Activated T-cell treated with anti-CD3 and anti-CD28 coated beads, Interleukin-2, amount 50 U/mL, for 72 hours (primary cell): ENCODE measurements at places on chromosomes 7 and 10.

DNA sequence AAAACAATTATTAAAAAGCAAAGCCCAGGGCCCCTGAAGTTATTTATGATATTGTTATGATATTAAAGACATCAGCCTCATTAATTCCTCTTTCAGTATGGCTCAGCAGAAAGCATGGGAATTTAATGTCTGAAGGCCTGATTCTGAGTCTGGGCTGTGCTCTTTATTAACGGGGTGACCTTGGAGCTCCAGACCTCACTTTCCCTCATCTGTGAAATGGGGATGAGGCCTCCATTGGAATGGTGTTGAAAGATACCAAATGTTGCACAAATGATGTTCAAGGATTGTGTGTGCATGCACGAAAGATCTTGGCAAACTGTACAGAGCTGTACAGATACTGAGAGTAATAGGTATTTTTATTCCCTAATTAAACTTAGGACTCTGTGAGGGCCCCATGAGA is 92.3 kb upstream of the PCBD1 start:
- no peak for DNase-seq

- no peak for DNase-seq
Observed at GRCh38 chr7:2472739-2473138, 3.5 kb downstream of the GRIFIN start.

DNA sequence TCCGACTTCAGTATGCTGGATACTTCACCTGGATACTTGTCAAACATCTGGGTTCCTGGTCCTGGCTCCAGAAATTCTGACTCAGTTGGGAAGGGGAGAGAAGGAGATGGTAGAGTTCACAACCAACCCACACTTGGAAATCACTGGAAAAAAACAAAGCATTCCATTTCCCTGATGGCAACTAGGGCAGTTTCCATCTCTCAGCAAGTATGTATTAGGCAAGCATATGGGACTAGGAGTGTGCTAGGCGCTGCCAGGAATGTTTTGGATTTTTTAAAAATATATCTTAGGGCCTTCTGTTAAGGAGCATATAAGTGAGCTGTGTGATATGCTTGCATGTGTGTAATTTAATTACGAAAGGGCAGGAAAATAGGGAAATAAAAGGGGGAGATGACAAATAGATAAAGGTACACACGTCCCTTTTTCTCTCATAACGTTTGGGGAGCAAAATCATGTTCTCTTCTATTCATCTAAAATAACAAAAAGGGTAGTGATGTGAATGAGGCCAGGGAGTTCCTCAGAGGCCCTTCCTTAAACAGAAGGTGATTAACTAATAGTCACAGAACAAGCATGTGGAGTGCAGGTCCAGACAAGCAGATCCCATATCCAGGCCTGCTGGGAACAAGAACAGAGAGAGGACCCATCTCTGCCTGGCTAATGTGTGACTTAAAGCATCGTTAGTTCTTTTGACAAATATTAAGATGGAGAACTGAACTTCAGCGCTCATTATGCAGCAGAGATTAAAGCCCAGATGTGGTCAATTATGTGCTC is 64.5 kb upstream of the NFE2L3 start:
- no peak for DNase-seq

DNA sequence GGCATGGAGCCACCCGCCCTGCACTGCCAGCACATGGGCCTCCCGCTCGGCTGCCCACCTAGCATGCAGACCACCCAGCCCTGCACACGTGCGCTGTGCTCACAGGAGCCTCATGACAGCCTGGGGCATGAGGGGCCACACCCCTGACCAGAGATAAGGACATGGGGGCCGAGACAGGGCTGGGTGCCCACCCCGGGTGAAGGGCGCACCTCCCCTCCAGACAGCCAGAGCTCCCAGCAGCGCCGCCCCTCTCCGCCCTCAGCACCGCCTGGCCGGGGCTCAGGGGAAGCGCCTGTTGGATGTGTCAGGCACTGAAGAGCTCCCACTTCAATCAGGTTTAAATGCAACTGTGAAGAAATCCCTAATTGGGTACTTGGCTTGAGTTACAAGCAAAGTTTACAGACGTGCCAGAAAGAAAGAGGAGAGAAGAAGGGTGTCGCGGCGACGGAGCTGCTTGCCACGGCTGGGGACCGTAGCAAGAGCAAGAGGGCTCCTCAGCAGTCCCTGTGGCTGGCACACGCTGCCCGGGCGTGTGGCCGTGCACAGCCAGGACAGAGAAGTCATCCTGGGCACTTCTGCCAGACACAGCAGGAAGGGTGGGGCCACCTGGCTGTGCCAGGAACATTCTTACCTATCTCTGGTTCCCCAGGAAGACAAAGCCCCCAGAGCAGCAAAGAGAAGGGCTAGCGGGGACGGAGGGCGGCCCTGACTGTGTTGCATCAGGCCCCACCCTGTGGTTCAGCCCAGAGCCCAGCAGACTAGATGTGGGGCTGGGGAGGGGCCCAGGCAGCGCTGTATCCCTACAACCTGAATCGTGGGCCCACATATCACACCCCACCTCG is 247.4 kb downstream of the ELFN1 start:
- DNase-seq = no peak

GRCh38 chr10:84607044-84607443 is 278.7 kb downstream of the CCSER2 start:
- DNase-seq = no peak

DNA sequence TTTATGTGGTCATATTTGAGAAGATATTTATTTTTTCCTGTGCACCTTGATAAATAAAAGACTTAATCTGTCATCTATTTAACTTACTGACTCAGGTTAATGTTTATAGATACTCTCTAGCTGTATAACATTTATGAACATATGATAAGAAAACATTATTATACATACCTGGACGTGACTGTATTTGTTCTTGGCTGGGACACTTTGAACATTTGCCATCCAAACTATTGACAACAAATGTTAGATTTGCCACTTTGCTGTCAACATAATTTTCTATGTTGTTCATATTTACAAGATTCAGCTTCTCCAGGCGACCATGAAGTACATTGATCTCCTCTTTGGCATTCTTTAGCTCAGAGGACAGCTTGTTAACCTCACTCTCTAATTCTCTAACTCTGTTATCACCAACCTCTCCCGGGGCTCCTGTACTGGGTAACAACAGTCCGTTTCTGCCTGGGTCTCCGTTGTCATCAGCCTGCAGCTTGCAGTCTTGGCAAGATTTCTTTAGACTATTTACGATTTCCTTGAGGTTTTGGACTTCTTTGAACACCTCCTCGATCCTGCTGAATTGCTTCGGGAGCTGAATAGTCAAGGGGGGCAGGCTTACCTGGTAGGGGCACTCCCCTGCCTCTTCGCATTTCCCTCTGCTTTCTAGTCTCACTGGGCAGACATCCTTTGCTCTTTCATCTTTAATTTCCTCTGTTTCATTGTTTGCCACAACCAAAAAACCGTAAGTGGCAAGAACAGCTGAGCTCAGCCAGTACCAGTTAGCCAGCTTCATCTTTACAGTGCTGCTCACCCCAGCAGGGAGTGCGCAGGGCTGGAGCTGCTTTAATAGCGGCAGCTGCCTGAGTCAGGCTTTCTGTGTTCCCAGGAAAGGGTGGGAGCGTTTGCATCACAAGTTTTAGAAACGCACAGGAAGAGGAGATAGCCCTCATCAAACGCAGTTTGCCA is at the start of gene FGL2:
Gene FGL2, minus strand, starts transcription at position 807 of the 954 bp plus-strand sequence. Its CDS starts 26 bp downstream, at position 781.
- peak; percentile 32 for DNase-seq
